Mesothelial cell of epicardium (in vitro differentiated cells): ENCODE measurements at places on chromosomes 3 and 15. TPM values are rescaled to one million over a fixed set of nuclear protein-coding genes. Genes with fewer than 3 reads are reported as not detected.

- DNase-seq = no peak
These were observed 306.2 kb upstream of the DPPA4 start for GRCh38 chr3:109643590-109643989.

- DNase-seq = no peak
These were observed 14.5 kb upstream of the ISLR start for GRCh38 chr15:74158855-74159650.

CYP8B1 gene
- not detected in 3 replicates for total RNA-seq

- no peak for DNase-seq
These were observed 10.9 kb upstream of the DLL4 start for GRCh38 chr15:40918146-40918798.

NCKIPSD gene
- 30.7 to 33.5 TPM (median 31.9 TPM) in 3 replicates for total RNA-seq

DGKG gene
- total RNA-seq = 0.04 to 0.38 TPM (median 0.16 TPM) in 3 replicates

GRCh38 chr15:67198157-67198754 lies 56.2 kb downstream of the AAGAB start:
- DNase-seq = no peak

DNA sequence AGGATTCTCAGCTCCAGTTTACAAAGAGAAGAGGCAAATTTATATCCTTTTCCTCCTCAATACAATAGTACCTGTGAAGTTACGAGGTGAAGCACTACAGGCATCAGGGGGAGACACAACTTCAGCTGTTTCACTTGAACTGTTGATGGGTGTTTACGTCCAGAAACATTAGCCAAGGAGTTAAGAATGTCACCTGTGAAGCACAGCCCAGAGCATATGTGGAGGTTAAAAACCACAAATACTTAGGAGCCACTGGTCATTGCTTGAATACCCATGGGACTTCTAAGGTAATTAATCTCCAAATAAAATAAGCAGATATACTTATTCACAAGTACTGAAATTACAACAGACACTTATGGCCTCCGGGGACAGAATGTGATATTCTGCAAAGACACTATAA lies 246.5 kb downstream of the ULK4 start:
- DNase-seq = no peak

CNOT10 gene
- 42.9 to 48.7 TPM (median 46.8 TPM) in 3 replicates for total RNA-seq

PIF1 gene
- total RNA-seq = 10.8 to 12.4 TPM (median 10.8 TPM) in 3 replicates

- no peak for DNase-seq
These were observed 9.8 kb upstream of the OR5K4 start for GRCh38 chr3:98343647-98344507.

CHL1 gene
- not detected in 3 replicates for total RNA-seq

GOLGA6A gene
- total RNA-seq = 0.20 to 0.94 TPM (median 0.29 TPM) in 3 replicates

ATP13A5 gene
- not detected in 3 replicates for total RNA-seq

DNA sequence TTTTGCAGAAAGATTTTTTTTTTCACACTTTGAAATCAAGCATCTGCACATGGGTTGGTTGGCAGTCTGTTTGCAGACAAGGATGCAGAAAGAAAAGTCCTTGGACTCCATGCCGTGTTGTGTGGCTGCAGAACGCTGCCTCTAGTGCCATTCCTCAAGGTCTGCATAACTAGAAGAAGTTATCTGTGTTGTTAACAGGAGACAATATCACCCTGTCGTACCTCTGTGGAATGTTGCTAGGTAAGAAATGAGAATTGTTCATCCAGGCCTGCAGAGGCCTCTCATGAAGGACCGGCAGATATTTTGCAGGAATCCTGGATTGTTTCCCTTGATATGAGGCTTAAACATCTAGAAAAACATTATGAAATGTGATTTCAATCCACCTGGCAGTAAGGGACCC lies 58.5 kb upstream of the PPARG start:
- DNase-seq = no peak

PRR20G gene
- not detected in 3 replicates for total RNA-seq

DNA sequence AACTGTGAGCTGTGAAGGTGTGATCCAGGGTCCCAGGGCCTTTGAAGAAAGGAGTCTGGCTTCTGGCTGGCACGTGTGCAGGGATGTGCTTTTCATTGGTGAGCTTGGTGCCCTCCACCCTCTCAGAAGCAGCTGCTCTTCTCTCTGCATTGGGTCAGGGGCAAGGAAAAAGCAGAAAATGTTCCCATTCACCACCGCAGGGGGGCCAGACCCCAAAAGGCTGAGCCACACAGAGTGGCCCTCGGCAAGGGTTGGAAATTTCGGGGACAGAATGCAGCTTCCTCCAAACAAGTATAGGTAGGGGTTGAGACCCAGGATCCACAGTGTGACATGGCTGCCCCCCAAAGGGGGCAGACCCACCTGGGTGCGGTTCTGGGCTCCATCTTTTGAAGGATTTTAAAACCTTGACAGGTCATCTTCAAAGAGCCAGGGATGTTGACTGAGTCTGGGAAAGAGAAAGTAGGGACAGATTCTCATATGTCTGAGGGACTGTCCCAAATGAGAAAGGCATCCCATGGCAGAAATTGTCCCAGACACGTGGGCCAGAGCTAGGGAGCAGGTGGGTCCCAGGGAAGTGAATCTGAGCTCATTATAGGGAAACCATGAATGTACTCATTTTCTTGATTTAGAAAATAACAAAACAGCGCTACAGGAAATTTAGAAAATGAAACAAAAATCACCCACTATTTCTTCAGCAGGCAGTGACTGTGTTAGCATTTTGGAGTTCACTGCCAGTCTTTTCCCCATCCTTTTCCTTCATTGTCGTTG lies 2.7 kb downstream of the CSK start:
- DNase-seq = no peak

CAMKV gene
- 0.14 to 0.58 TPM in 2 of 3 replicates, not detected in the other for total RNA-seq

LRRC31 gene
- not detected in 3 replicates for total RNA-seq

GRCh38 chr3:160099834-160100233 lies 111.2 kb downstream of the IL12A start:
- no peak for DNase-seq

- no peak for DNase-seq
These were observed 19.1 kb upstream of the CHST2 start for GRCh38 chr3:143100451-143100850.

DNA sequence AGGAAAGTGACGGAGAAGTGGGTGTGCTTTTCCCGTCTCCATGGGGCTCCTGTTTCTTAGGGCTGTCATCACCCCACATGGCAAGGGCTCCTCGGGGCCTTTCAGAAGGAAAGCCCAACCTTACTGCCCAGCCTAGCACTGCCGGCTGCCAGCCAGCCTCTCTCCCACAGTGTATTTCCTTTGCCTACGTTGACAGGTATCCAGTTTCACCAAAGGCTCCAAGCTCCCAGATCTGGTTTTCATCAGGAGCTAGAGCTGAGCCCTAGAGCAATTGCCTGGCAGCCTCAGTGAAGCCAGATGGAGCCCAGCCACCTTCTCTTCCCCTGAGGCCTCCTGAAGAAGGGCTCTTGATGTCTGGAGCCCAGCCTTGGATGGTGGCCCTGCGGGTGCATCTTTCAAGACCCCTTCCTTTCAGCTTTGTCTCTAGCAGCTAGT lies 20.2 kb downstream of the CRABP1 start:
- DNase-seq = no peak

SLC9C1 gene
- 0.69 to 1.6 TPM (median 0.69 TPM) in 3 replicates for total RNA-seq

GRCh38 chr3:119468041-119468440 lies 722 bp upstream of the POGLUT1 start:
- DNase-seq = no peak

GOLGA6L4 gene
- 10.9 to 13.7 TPM (median 12.2 TPM) in 3 replicates for total RNA-seq

BUB1B gene
- total RNA-seq = 29.0 to 38.2 TPM (median 35.5 TPM) in 3 replicates

TM6SF1 gene
- total RNA-seq = not detected in 3 replicates

DNA sequence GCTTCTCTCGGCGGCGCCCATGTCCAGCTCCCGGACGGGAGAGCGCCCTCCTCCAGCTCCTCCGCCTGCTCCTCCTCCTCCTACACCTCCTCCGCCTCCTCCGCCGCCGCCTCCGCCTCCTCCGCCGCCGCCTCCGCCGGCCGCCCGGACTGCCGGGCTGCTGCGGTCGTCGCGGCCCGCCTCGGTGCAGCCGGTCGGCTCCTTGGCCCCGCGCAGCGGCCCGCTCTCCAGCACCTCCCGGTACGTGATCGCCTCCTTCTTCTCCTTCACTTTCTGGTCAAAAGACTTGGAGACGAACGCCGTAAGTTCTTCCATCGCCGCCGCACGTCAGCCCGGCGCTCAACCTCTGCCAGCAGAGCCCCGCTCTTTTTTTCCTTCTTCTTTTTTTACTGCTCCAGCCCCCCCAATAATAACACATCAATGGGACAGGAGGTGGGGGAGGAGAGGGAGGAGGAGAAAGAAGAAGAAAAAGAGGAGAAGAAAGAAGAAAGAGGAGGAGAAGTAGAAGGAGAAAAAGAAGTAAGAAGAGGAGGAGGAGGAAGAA lies 438 bp downstream of the SHOX2 start:
- peak; percentile 48 for DNase-seq

DNA sequence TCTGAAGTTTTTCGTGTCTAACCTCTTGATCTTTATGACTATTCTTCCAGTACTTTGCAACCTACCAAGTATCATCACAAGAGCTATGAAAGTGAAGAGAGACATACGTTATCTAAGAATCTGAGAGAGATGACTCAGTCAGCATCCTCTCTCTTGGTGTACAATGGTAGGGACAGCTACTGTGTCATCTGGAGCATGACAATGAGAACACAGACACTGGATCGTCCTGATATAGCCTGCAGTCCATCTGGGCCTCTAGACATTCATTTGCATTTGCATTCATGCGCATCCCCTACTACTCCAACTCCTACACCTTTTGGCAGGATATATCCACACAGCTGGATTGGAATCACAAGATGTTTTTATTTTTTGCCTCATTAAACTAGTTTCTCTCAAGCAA lies 115.2 kb downstream of the PEX5L start:
- no peak for DNase-seq

ALS2CL gene
- total RNA-seq = 6.2 to 7.1 TPM (median 6.8 TPM) in 3 replicates

DNA sequence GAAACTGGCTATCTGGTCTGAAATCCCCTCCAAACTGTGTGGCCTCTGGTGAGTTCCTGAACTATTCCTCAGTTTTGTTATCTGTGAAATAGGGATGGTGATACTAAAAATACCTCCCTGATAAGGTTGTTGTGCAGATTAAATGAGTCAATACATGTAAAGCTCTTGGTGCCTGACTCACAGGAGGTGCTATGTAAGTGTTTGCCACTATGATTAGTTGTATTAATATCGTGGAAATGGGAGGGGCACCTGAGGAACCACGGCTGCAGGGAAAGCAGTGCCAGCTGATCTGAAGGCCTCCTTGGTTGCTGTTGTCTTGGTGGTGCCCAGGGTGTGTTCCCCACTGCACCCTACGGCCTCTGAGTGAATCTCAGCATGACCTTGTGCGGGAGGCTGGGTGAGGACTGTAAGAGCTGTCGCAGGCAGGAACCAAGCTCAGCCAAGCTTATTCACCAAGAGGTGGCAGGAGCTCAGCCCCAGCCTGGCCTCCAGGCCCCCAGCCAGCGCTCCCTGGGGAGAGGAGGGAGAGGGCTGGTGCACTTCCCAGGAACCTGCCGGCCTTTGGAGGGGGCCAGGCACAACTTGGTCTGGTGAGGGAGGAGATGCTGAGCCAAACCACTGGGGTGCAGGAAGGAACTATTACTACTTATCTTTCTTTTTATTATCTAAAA lies 44.8 kb upstream of the CCDC174 start:
- DNase-seq = no peak

DNA sequence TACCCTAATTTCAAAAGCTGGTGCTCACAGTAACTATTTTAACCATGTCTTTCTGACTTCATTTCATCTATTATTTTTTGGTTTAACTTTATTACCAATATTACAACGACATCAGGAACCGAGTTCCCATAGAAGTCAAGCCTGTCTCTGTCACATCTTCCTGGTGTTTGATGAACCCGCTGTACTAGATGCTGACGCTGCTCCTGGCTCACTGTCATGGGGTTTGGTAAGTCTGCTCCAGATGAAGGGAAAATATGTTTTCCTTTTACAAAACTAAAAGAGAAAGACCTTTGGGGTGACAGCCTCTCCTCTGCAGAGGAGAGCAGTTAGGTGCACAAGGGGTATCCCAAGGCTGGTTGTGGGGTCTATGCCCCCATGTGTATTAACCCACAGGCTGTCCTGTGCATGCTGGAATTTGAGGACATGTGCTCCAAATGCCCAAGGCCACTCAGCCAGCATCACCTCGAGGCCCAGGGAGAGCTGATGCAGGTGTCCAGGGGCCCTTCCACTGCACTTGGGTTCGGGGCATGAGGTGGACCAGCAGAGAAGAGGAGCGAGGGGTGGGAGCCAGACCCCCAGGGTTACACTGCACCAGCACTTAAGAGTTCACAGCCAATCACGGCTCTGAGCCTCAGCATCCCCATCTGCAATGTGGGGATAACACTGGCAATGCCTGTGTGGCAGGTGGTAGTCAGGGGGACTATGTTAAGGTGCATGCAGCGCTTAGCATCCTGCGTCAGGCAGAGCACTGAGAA lies 62.2 kb downstream of the ATP10A start:
- no peak for DNase-seq

COLQ gene
- 9.1 to 10.0 TPM (median 10.0 TPM) in 3 replicates for total RNA-seq

ATP10A gene
- 0.18 to 0.49 TPM (median 0.22 TPM) in 3 replicates for total RNA-seq

NANOGP8 gene
- total RNA-seq = 0.86 to 1.2 TPM (median 0.91 TPM) in 3 replicates

- no peak for DNase-seq
These were observed 336.4 kb upstream of the CTNNB1 start for GRCh38 chr3:40862946-40863345.

DNA sequence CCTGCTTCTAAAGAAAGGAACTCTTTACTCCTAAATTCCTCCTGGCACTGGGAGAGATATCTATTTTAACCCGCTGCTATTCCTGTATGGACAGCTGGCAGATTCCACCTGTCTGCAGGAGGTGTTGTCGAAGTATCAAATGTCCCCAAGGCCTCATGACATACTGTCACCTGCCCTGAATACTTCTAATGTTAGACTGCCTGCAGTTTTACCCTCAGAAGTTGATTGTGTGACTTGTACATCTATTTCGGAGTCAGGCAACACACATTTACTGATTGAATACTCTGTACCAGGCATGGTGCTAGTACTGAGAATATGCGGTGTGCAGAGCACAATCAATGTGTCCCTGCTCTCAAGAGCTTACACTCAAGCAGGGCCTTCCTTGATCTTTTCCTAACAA lies 38.6 kb downstream of the PDZRN3 start:
- DNase-seq = no peak

- no peak for DNase-seq
These were observed 5.6 kb upstream of the MFGE8 start for GRCh38 chr15:88918738-88919137.

GRCh38 chr3:55090291-55090690 lies 162.4 kb upstream of the LRTM1 start:
- no peak for DNase-seq

GRCh38 chr15:29891096-29891457 lies 68.8 kb upstream of the TJP1 start:
- DNase-seq = no peak

GRCh38 chr3:11774296-11774877 lies 72.3 kb downstream of the TAMM41 start:
- no peak for DNase-seq

C3orf80 gene
- not detected in 3 replicates for total RNA-seq

TP63 gene
- total RNA-seq = 25.5 to 28.6 TPM (median 25.9 TPM) in 3 replicates

GRCh38 chr15:79090487-79091203 lies at the start of gene RASGRF1:
TSS of gene RASGRF1 (minus strand) at chr15:79090780. CDS start at chr15:79090498, 282 bp downstream.
- DNase-seq = no peak

- DNase-seq = no peak
These were observed 1295.9 kb downstream of the ZPLD1 start for GRCh38 chr3:103730744-103731143.

GRCh38 chr15:95503640-95504225 lies 826.8 kb upstream of the NR2F2 start:
- no peak for DNase-seq
